ENCODE measurements at places on chromosomes 7 and 10.

DNA sequence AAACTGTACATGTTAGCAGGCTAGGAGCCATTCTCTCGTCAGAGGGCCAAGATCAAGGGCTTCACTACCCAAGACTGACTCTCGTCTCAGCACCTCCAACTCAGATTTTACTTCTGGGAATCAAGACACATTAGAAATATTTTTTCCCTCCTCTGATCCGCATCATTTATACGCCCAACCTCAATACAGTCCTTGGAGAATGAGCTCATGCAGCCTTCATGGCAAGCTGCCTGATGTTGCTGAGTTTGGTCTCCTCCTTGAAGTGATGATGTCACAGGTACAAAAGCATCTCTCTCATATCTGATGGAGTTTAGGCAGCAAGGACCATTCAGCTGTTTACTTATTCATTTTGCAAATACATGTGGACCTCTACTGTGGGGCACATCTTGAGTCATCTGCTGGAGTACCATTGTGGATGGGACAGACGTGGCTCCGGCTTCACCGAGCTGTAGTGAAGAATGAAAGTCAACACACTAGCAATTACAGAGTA, 114.0 kb downstream of the BMPER start:
- DNase-seq, result no peak

- no peak for DNase-seq
Measured at GRCh38 chr10:31871266-31872065, 57.2 kb downstream of the ARHGAP12 start.

- peak; percentile 73 for DNase-seq
Measured at GRCh38 chr7:77697535-77697831, 1.2 kb downstream of the RSBN1L start.

- DNase-seq, result no peak
Measured at GRCh38 chr10:110918643-110919348, at the start of gene BBIP1. Gene BBIP1, minus strand, starts transcription at chr10:110919180. Its CDS starts 1,023 bp downstream, at chr10:110918157.

DNA sequence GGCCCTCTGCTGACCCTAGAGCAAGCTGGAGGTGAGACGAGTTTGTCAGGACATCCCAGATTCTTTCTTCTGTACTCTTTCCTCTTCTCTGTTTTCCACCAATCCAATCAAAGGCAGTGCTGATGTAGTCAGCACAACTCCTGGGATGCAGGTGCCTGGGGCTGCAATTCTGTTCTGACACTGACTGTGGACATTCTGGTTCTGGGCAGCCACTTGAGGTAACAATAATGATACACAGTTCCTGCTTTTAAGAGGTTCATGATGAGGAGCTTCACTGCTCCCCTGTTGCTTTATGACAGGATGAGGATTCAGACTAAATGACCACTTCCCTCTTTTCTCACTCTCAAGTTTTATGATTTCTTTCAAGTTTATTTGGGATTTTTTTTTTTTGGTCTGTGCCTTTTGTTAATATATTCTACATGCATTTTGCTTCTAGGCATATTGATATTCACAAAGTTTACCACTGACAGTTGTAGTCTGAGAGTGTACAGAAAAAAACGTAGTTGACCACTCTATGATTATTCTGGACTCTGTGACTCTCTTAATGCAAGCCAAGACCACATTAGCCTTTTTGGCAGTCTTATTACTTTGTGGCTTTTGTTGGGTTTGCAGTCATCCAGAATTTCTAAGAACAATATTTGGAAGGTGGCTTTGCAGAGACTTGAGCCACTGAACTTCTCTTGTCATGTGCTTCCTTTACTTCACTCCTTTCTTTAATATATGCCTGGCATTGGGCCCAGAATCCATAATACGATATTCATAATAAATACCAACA, 247.6 kb downstream of the AUTS2 start:
- DNase-seq, result no peak

DNA sequence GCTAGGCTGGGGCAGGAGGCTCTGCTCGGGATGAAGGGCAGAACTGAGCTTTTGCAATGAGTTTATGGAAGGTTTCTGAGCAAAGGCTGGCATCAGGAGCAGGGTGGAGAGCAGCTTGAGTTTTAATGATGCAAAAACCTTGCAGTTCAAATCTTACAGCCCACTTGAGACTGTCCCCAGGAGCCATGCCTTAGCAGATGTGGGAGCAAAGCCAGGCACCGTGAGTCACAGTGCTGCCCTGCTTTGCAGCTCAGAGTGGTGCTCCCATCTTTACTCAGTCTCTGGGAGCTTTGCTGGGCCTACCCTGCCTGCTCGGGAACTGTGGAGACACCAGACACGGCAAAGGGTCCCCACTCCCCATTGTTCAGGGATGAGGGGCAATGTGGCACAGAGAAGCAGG, 122.4 kb upstream of the NPS start:
- no peak for DNase-seq

DNA sequence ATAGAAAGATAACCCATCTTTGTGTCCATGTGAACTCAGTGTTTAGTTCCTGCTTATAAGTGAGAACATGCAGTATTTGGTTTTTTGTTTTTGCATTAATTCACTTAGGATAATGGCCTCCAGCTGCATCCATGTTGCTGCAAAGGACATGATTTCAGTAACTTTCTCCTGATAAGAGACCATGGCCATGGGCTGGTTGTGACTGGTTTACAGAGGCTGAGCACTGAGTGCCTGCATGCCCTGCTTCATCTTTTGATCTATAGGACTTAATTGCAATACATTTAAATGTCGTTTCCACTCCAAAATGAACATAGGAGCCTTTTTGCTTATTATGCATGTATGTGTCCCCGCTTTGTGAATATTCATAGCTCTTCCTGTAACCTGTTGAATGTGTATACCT, 101.3 kb upstream of the IGFBP3 start:
- DNase-seq, result no peak

DNA sequence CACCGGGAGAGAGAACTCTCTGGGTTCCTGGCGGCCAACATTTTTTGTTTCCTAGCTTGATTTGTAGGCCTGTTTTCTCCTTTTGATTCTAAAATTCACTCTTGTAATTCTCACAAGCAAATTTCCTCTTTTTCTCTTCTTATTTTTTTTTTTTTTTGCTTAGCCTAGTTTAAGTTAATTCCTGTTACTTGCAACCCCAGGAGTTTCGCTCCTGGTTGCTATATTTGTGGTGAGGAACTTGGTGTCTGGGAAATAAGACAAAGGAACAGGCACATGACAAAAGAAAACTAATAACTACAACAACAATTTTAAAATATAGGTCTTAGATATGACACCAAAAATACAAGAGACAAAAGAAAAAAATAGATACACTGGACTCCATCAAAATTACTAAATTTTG, 6.7 kb downstream of the AOAH start:
- DNase-seq, result no peak

DNA sequence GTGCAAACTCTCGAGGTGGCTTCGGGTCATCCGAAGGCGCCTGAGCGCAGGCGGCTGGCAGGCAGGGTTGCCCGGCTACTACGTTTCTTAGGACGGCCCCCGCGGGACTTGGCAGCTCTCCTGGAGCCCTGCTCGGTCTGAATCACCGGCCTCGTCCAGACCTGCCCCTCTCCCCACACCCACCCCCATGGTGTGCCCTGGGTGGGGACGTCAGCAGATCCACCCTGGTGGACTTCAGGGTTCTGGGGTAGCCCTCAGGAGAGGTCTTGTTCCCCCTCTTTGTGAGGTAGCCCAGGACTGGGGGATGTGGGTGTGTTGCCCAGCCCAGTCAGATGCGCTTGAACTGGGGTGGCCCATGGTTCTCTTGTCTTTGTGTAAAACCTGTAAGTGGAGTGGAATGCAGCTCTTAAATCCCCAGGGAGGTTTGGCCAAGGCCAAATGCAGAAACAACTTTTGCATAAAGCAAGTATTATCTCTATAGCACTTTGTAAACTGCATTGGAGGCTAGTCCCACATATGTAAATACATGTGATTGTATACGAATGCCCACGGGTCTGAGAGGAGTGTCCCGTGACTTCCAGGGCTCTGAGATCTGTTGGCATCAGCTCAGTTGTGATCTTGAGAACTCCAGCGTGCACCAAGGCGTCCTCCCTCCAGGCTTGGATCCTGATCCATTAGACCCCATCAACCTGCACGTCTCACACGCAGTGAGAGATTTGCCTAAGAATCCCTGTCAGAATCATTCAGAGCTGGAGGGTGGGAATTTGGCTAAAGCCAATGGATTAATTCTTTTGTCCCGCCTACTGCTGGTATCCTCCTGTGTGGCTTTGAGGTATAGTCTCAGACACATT, 1.8 kb downstream of the PFKFB3 start:
- no peak for DNase-seq

DNA sequence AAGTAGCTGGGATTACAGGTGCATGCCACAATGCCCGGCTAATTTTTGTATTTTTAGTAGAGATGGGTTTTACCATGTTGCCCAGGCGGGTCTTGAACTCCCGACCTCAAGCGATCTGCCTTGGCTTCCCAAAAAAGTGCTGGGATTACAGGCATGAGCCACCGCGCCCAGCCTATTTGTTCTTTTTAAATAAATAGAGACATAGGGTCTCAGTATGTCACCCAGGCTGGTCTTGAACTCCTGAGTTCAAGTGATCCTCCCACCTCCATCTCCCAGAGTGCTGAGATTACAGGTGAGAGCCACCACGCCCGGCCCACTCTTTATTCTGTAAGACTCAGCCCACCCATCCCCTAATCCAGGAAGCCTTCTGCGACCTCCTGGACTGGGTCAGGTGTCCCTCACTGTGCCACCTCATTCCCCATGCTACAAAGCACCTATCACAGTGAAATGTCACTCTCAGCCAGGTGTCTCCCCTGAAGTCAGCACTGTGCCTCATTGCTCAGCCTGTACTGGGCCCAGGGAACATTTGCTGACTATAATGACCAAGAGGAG, 2.8 kb downstream of the TMEM120A start:
- DNase-seq, result no peak

GRCh38 chr7:40374575-40374974, 239.8 kb downstream of the SUGCT start:
- DNase-seq, result no peak

DNA sequence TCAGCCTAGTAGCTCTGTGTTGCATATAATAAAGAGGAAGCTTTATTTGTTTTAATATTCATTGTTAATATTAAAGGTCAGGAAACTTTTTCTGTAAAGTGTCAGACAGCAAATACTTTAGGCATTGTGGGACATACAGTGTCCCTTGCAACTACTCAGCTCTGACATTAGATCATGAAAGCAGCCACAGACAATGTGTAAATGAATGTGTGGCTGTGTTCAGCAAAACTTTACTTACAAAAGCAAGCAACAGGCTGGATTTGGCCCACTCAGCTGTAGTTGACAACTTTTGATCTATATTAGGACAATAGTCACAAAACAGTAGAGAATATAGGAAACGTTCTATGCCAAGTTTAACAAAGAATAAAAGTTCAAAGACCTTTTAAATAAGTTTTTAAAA, 173.3 kb downstream of the RNLS start:
- DNase-seq, result no peak

DNA sequence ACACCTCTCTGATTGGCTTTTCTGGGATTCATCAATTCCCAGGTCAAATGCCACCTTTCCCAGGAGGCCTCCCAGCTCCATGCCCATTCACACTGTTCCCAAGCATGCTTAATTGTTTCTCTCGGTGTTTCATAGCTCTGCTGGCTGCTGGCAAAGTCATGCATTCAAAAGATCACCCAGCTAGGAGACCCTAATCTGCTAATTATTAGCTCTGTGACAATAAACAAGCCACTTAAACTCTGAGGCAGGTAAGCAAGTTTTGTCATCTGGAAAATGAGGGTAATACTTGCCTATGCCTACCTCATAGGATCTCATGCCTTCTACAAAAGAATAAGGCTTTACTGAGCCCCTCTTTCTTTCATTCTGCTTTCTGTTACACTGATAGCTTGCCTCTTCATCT, 828 bp upstream of the KEL start:
- no peak for DNase-seq

GRCh38 chr10:59752278-59752940, 846 bp downstream of the MRLN start:
- DNase-seq, result no peak

GRCh38 chr10:66440568-66440967, 485.3 kb upstream of the LRRTM3 start:
- DNase-seq, result no peak

DNA sequence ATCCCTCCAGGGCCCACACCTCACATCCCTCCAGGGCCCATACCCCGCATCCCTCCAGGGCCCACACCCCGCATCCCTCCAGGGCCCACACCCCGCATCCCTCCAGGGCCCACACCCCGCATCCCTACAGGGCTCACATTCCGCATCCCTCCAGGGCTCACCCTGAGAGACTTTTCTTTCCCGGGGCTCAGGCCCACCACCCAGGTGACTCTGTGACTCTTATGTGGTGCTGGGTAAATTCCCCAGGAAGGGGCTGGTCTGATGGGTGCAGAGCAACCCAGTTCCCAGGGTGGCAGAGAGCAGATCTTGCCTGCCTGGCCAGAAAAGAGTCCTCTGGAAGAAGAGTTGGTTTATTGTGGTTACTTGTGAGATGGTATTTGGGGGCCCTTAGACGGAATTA, 290.7 kb downstream of the TCERG1L start:
- DNase-seq, result peak; percentile 49

GRCh38 chr7:39527951-39528350, 38.3 kb upstream of the YAE1 start:
- no peak for DNase-seq

- no peak for DNase-seq
Measured at GRCh38 chr10:74929197-74929596, 102.8 kb downstream of the KAT6B start.

- no peak for DNase-seq
Measured at GRCh38 chr10:44064987-44065787, 319.7 kb downstream of the CXCL12 start.

DNA sequence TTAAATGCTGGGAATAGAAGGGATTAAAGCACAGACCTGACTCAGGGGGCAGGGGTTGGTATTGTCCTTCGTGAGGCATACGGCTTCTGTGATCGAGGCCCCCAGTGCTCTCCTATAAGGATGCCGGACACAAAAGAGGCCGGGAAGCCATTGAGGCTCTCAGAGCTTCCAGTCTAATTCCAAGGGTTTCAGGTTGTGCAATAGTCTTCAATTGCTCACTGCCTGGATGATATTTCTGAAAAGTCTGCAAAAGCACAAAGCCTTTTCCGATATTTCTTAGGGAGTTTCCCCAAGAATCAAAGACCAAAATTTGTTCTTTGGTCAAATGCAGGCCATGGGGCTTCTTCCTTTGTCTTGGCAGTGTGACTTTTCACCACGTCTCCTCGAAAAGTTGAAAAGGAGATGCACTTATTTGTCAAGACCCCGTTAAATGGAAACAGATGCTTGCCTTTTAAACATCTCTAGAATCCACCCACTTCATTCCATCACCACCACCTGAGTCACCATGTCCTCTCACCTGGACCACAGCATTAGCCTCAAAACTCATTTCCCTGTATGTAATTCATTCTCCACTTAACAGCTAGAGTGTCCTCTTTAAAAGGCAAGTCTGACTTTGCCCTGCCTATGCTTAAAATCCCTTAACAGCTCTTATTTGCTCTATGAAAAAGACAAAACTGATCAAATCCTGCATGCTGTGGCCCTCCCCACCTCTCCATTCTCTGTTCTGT, 134.8 kb upstream of the NAMPT start:
- no peak for DNase-seq

- no peak for DNase-seq
Measured at GRCh38 chr7:26425655-26426054, 134.0 kb downstream of the SNX10 start.

Data from activated effector memory CD4-positive, alpha-beta T cell treated with anti-CD3 and anti-CD28 coated beads, Interleukin-2, amount 50 U/mL, for 16 hours (primary cell).